SHP77 (cell line): ENCODE measurements at places on chromosomes 3 and 15.

- DNase-seq: no peak
Measured at GRCh38 chr3:112623717-112624116, 17.2 kb downstream of the CCDC80 start.

- DNase-seq: no peak
Measured at GRCh38 chr15:80495401-80495942, 91.3 kb downstream of the ARNT2 start.

GRCh38 chr15:58758141-58758540 lies 8.6 kb upstream of the ADAM10 start:
- DNase-seq: no peak

DNA sequence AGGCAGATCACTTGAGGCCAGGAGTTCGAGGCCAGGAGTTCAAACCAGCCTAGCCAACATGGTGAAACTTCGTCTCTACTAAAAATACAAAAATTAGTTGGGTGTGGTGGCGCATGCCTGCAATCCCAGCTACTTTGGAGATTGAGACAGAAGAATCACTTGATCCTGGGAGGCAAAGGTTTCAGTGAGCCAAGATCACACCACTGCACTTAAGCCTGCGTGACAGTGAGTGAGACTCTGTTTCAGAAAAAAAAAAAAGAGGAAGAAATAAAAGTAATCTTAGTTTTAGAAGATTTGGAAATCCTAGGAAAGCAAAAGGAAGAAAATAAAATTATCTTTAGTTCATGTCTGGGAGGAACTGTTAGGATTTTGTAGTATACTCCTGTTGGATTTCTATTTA lies 77.2 kb downstream of the IL12A start:
- no peak for DNase-seq

- DNase-seq: peak; percentile 8
Measured at GRCh38 chr15:67125589-67126502, 60.4 kb downstream of the SMAD3 start.

DNA sequence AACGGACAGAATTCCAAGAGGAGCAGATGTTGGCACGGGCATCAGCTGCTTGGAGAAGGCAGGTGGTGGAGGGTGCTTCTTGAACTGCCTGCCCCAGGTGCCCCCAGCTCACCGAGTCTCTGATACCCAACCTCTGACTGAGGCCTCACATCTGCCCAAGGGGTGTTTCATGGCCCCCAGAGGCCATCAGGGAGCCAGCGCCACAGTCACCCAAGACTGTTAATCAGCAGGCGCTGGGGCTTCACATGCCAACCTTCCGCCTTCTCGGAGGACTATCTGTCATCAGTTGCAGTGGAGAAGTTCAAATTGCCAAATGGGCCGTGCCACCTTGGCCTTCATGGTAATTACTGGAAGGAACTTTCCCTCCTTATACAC lies 61.9 kb upstream of the SLC6A1 start:
- no peak for DNase-seq

- DNase-seq: no peak
Measured at GRCh38 chr3:150545419-150546225, 674 bp downstream of the SERP1 start.

DNA sequence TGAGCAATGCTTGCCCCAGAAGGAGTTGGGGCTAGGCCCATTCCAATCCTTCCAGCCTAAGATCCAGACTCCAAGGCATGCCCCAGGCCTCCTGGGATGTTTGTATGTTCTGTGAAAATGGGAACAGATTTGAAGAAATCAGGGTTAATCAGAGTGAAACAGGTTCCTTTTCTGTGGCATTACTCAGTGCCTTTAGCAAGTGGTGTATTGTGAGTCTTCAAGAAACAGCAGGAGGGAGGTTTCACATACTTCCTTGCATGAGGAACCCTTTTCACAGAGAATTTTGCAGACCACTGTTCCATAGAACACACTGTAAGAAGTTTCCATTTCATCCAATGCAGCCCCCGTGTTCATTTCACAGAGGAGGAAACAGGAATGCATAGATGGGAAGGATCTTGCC lies 8.4 kb upstream of the CDC25A start:
- no peak for DNase-seq

GRCh38 chr15:58331913-58332675 lies 99.7 kb upstream of the LIPC start:
- DNase-seq: peak; percentile 91

DNA sequence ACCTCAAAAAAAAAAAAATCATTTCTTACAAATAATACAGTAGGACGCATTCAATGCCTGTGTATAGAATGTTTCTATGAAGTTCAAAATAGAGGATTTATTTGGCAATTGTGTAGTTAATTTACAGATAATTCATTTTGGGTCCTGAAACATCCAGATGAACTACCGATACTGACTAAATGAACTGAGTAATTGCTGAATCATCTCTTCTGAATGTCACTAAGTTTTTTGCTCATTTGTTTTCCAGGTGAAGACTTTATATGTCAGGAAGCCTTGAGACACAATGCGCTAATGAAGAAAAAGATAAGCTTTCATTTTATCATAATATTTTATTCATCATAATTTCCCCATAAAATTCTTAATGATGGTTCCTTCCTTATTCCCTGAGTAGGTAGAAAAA lies 39.7 kb downstream of the PCOLCE2 start:
- no peak for DNase-seq

DNA sequence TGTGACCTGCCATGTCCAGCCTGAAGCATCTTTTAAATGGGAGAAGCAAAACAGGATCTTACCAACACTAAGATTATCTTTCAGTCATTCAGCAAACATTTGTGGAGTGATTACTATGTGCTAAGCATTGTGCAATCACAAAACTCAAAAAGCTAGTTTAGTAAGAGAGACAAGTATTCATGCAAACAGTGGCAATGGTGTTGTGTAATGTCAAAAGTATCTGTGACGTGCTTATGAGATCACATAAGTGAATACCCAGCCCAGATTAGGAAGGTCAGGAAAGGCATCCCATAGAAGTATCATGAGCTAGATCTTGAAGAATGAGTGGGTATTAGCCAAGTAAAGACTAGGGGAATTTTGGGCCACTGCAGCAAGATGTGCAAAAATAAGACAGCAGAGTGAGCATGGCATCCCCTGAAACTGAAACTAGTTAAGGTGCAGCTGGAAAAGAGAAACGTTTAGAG lies 32.1 kb downstream of the SEC62 start:
- no peak for DNase-seq

DNA sequence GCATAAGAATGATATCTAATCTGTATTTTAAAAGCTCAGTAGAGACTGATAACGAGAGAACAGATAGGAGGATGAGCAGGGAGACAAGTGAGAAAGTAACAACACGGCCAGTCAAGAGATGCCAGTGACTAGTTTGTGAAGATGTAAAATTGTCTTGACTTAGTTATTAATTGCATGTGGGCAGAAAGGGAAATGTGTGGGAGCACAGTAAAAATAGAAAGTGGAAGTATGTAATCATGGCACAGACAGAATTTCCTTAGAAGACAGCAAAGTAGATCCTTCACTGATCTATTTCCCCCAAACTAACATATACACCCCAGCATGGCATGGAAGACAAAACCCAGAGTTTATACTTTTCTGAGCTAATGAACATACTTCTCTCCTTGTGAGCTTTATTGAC lies 344.5 kb downstream of the FGF12 start:
- no peak for DNase-seq

DNA sequence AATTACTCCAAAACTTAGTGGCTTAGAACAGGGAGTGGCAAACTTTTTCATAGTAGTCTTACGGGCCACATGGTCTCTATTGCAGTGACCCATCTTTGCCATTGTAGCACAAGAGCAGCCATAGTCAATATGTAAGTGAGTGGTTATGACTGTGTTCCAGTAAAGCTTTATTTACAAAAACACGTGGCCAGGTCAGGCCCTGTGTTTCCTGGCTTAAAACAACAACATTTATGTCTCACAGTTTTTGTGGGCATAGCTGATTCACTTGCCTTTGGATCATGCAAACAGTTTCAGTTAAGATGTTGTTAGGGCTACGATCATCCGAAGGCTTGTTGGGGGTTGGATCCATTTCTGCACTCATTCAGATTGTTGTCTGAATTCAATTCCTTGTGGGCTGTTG lies 103.8 kb downstream of the CHCHD6 start:
- DNase-seq: no peak

GRCh38 chr3:177823701-177824189 lies 626.5 kb upstream of the TBL1XR1 start:
- DNase-seq: no peak

- DNase-seq: no peak
Measured at GRCh38 chr3:143991713-143992112, 20.1 kb downstream of the DIPK2A start.

- DNase-seq: peak; percentile 11
Measured at GRCh38 chr3:55322638-55323037, 164.5 kb downstream of the WNT5A start.

- DNase-seq: no peak
Measured at GRCh38 chr15:65761210-65761926, 30.7 kb downstream of the DENND4A start.

- no peak for DNase-seq
Measured at GRCh38 chr3:155853214-155854140, 750 bp downstream of the SLC33A1 start.

GRCh38 chr3:102614021-102614569 lies 179.3 kb downstream of the ZPLD1 start:
- DNase-seq: no peak

- DNase-seq: no peak
Measured at GRCh38 chr3:187782006-187782405, 36.7 kb upstream of the BCL6 start.

GRCh38 chr15:80010131-80010673 lies 39.2 kb upstream of the BCL2A1 start:
- DNase-seq: no peak

- DNase-seq: peak; percentile 78
Measured at GRCh38 chr3:148955544-148956346, 35.6 kb upstream of the GYG1 start.

- DNase-seq: no peak
Measured at GRCh38 chr15:50044406-50044805, 74.6 kb downstream of the ATP8B4 start.

DNA sequence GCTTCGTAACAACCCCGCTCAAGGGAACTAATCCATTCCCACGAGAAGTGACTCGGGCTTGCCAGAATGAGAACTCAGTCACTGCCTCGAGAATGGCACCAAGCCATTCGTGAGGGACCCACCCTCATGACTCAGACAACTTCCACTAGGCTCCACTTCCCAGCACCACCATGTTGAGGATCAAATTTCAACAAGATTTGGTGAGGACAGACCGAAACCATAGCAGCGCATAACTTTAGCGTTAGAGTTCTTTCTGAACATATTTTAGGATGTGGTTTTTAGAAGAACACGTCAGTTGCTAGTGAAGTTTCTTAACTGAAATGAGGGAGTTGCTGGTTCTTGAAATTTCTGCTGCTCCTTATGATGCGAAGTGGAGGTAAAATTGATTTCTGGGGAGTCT lies 13.5 kb downstream of the PTPRG start:
- DNase-seq: no peak

GRCh38 chr15:63075984-63076713 lies 33.6 kb downstream of the TPM1 start:
- no peak for DNase-seq

GRCh38 chr3:47643092-47643491 lies 64.4 kb upstream of the CSPG5 start:
- no peak for DNase-seq

DNA sequence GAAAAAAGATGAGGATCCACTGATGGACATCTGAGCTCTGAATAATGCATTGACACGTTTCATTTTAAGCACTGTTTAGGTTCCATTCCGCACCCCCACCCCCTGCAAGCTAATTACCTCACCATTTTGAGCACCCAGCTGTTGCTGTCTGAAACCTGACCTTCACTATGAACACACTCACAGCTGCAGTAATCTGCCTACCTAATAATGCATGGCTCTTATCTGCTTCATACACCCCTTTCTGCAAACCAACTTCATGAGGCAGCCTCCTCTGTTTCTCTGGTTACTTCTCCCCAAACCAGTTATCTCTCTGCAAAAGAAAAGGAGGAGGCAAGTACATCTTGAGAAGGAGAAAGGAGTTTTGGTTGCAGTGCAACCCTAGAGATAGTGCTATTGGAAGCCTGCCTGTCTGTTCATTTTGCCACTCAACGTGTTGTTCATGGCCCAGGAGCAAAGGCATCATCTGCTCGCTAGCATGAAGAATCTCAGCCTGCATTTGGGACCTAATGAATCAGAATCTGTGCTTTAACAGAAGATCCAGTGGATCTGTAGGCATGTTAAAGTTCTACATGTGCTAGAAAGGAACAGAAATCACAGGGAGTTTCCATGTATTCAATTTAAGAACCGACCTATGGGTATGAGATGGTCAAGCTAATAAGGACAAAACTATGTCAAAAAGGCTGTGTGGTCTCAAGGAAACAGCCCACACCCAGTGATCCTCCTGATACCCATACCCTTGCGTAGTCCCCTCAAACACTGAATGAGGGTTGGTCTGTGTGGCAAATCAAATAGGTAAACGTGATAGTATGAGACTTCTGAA lies 87.2 kb downstream of the MB21D2 start:
- no peak for DNase-seq

GRCh38 chr15:97893967-97894366 lies 66.5 kb upstream of the ARRDC4 start:
- DNase-seq: no peak

DNA sequence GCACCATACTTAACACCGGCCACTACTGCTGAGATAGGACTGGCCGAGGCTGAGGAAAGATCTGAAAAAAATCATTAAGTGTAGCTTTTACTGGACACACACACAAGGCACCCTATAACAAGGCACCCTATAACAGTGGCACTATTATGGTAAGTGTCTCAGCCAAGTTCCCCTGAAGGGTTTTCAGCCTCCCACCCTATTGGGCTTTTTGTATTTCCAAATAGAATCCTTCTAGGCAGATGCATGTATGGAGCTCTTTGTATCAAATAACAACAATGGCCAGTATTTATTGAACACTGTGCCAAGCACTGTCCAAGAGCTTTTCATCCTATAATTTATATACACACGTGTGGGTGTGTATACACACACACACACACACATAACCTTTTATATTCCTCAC lies 6.7 kb upstream of the DNAJA4 start:
- DNase-seq: no peak

GRCh38 chr15:101115393-101115785 lies 136.5 kb downstream of the CHSY1 start:
- no peak for DNase-seq

- no peak for DNase-seq
Measured at GRCh38 chr15:60525341-60526039, 46.5 kb upstream of the ICE2 start.

- DNase-seq: no peak
Measured at GRCh38 chr15:71333839-71334238, 218.6 kb downstream of the THSD4 start.

DNA sequence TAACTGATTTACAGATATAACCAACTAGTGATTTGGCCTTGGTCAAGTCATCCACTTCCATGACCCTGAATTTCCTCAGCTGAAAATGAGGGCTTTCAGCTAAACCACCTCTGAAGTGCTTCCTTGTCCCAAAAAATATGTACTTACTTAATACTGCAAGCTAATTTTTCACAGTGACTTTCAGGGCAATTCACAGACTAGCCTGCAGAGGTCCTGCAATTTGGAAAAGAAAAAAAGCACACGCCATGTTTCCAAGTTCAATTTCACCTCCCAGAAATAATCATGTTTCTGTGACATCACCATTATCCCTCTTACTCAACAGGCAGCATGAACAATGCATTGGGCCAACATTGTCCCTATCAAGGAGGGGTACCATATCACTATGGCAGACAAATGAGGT lies 218.2 kb downstream of the SHOX2 start:
- DNase-seq: no peak
